Transverse colon (tissue), 4 donors: ENCODE measurements at places on chromosomes 1 and 21.

- H3K4me3 ChIP-seq: no peak overlapping the region
- H3K27me3 ChIP-seq: no peaks in the 10 kb centered on the region
- no peak for DNase-seq
- H3K4me1 ChIP-seq: peaks cover 7% of the 10 kb centered on the region
Observed at GRCh38 chr1:112614460-112615065, 4.4 kb downstream of the ST7L start.

DNA sequence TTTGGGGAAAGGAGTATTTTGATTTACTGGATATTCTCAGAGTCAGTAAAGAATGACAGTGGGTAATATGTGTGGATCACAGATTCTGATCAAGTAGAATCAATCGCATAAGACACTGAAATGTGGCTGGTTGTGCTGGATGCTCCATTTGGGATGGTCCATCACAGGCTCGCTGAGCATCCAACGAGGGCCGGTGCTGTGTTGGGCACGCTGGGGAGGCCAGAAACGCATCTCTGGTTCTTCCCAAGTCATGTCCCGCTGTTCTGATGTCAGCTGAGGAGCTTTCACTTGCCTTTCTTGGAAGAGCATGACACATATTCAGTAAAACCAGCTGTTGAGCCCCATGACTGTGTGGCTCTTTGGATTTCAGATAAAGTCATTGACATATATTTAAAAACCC lies 72.0 kb downstream of the UMODL1 start:
- no peaks in the 10 kb centered on the region for H3K4me1 ChIP-seq
- no peaks in the 10 kb centered on the region for H3K27me3 ChIP-seq
- no peak for DNase-seq
- no peaks in the 10 kb centered on the region for H3K36me3 ChIP-seq
- no peak overlapping the region for H3K4me3 ChIP-seq

DNA sequence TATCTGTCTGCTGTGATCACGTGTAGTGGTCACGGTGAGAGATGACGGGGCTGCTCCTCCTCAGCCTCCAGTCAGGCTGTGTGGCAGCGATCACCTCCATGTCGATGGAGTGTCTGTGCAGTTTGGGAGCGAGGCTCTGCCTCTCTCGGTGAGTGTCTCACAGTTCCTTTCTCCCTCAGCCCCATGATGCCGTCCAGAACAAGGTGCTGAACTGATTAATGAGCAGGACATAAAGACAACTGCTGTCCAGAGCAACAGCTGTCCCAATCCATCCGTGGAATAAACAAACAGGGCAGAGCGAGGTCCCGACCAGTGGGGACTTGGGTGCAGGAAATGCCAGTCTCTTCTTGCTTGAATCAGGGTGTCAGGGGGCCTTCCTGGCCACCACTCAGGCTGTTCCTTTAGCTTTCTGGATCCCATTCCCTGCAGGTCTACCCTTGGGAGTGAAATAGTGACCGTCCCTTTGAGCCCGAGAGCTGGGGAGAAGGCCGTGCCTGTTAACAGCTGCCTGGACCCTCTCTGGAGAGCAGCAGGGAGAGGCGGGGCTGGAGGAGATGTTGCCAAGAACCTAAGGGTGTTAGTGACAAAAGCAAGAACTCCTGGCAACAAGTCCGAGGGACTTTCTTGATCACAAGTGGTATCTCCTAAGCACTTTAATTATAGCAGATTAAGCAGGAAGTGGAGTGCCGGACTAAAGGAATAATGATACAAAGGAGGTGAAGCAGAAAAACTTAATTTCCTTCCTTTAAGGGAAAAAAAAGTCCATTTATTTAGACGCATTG lies 443.9 kb downstream of the KIF26B start:
- no peaks in the 10 kb centered on the region for H3K27me3 ChIP-seq
- DNase-seq: no peak
- H3K4me1 ChIP-seq: no peaks in the 10 kb centered on the region
- no peak overlapping the region for H3K27ac ChIP-seq

DNA sequence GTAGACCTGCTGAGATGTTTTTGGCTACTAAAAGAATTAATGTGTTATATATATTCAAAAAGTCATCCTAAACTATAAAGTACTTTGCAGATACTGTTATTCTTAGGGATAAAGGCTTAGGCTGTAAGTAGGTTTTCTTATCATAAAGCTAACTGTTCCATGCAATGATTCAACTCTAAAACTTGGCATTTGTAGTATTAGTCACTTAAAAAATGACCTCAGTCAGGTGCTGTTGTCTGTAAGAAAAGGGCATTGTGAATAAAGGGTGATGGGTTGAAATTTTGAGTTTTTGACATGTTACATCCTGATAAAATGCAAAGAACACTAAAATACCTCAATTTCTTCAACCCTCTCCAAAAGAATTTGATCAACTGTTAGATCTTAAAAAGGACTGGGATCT lies 32.9 kb downstream of the ADCY10 start:
- DNase-seq: no peak
- H3K27me3 ChIP-seq: no peaks in the 10 kb centered on the region
- H3K36me3 ChIP-seq: no peaks in the 10 kb centered on the region
- no peak overlapping the region for H3K4me3 ChIP-seq

DNA sequence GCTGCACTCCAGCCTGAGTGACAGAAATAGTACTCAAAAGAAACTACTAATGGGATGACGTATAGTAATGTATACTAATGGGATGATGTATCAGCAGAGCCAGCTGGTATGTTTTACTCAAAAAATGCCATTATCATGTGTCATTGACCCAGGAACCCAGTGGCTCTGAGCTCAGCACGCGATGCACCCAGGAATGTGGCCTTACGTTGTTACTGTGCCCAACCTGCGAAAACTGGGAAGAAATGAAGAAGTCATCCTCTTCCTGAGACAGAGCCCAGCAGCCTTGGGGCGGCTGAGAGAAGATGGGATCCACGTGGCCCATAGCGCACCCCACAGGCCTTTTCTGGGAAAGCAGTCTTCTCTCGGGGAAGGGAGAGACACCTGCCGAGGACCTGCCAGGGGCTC lies 8.8 kb downstream of the UBE2J2 start:
- no peak for DNase-seq
- peaks cover under 1% of the 10 kb centered on the region for H3K4me1 ChIP-seq
- H3K27me3 ChIP-seq: no peaks in the 10 kb centered on the region
- no peaks in the 10 kb centered on the region for H3K36me3 ChIP-seq
